Right atrium auricular region (tissue), 2 donors: ENCODE measurements at places on chromosomes 6 and 20.

DNA sequence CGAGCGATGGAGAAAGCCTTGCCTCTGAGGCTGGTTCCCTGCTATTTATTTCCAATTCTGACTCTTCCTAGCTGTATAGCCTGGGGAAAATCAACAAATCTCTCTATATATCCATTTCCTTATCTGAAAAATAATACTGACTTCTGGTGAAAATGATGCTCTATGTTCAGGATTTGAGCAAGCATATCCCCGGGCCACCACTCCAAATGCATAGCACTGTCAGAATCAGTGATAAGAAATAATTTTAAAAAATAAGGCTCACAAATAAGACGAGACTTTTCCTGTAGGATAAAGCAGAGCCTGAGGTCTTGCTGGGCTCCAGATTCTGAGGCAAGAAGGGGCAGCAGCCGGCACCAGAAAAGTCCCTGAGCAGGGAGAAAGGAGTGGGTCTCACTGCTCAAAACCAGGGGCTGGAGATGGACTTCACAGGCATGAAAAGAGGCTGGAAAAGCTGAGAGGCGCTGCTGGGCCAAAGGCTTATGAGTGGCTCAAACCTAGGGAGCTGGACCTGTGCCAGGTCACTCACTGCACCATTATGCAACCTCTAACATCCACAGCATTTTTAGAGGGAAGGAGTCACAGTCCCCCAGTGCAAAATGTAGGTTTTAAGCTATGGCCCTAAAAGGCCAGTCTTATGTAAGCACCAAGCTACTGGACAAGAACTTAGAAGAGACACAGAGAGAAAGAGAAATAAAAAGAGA is 48.1 kb upstream of the SLC17A4 start:
- DNase-seq = no peak

DNA sequence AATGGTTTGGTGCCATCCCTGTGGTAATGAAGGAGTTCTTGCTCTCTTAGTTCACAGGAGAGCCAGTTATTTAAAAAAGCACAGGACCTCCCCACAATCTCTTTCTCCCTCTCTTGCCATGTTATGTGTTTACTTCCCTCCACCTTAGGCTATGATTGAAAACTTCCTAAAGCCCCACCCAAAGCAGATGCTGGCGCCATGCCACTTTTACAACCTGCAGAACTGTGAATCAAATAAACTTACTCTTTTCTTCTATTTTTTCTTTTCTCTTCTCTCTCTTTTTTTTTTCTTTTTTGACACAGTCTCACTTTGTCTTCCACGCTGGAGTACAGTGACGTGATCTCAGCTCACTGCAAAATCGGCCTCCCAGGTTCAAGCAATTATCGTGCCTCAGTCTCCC is 508.4 kb upstream of the EPHA7 start:
- DNase-seq = no peak

- no peak for DNase-seq
Observed at GRCh38 chr6:148257810-148258209, 84.8 kb upstream of the SASH1 start.

DNA sequence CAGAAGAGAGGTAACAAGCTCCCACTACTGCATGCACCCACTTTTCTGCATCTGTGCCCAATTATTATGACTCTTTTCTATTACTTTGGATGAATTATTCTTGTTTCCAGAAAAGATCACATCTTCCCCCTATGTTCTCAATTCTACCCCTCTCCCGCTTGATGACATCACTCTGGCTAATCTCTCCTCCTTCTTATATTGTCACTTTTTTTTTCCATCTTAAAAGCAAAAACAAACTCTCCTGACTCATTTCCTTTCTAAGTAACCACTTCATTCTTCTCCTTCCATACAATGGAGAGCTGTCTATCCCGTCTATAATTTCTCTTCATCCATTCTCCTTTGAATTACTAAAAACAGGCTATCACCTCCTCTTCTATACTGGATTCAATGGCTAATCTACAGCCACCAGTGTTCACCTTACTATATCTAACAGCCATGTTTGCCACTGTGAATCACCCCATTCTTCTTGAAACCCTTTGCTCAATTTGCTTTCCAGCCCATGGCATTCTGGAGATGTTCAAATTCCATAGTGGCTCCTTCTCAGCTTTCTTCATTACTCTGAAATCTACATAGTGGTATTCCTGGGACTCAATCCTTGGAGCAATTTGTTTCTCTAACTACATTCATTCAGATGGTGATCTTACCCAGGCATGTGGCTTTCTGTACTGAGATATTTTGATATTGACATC is 378.4 kb downstream of the ARHGAP18 start:
- DNase-seq = no peak

DNA sequence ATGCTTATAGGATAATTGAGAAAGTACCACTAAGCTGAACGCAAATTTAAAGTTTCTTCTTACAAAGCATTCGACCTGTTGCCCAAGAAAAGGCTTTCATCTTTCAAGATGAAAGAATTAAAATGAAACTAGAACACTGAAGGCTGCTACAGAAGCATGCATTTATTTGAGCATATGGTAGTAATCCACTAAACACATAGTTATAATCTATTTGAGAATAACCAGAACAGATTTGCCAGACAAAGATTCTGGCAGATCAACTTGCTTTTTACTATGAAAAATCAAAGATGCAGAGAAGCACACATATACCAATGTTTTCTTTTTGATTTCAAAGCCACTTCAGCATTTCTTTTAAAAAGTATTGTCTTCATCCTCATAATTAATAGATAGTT is 412.2 kb downstream of the UTRN start:
- no peak for DNase-seq

- DNase-seq = no peak
Observed at GRCh38 chr6:134707342-134708031, 242.4 kb downstream of the ALDH8A1 start.

DNA sequence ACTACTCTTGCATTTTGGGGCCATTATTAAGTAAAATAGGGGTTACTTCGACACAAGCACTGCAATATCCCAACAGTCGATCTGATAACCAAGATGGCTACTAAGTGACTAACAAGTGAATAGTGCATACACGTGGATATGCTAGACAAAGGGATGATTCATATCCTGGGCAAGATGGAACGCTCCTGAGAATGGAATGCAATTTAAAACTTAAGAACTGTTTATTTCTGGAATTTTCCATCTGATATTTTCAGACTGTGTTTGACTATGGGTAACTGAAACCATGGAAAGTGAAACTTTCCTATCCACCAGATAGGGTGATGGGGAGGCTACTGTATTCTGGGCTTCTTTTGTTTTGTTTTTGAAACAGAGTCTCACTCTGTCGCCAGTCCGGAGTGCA is 66.5 kb downstream of the ILRUN start:
- DNase-seq = no peak

DNA sequence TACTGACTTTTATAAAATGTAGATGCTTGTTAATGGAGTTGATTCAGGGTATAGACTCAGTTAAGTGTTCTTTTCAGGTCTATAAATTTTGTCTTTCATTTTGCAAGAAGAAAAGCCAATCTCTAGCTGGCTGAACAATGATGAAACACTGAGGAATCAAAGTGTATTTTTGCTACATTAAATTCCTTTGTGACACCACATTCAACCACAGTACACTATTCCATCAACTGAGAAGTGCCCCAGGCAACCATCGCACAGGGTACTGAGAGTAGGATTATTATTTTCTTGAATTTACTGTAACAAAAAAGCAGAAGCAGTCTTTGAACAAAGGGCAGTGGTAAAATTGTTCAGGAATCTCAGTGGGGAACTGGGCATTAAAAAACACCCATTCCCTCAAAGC is 83.6 kb downstream of the PREP start:
- no peak for DNase-seq

DNA sequence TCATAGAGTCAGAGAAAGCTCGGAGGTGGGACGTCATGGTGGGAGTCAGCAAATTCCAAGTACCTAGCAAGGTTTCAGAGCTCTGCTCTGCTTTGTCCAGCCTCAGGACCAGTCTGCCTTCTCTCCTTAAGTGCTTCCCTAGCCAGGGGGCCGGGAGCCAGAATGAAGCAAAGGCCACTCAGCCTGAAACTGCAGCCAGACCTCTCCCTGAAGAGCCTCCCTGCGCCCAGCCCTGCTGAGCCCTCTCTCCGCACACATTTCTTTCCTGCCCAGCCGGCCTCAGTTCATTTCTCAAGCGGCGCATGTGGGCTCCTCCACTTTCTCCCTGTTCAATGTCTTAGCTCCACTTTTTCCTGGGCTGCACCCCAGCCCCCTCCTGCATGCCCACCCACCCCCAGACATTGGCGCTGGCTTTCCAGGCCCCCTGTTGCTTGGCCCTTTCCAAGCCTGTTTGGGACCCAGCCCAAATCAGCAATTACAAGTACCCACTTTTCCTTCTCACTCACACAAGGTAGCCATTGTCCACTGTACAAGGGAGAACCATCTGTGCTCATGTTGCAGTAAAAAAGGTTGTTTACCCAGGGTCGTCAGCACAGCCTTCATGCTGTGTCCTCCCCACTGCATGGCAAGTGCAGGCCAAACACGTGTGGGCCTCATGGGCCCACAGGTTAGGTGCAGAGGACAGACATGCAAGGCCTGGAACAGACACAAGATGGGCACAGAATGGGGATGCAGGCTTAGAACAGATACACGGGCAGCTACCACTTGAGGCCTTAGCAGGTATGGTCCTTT is 147.1 kb downstream of the MRPL14 start:
- DNase-seq = no peak

GRCh38 chr6:36114798-36115408 is 15.4 kb upstream of the MAPK13 start:
- DNase-seq = no peak

- DNase-seq = no peak
Observed at GRCh38 chr6:135358251-135358821, 139.2 kb downstream of the AHI1 start.
